Thoracic aorta (tissue), 2 donors: ENCODE measurements at places on chromosomes 6 and 20.
A peak's percentile ranks its signal among the peaks of the same experiment; 100 is the strongest.

GRCh38 chr20:57653546-57653900 lies 33.3 kb upstream of the ZBP1 start:
- DNase-seq, result no peak

GRCh38 chr20:62841705-62842212 lies 19.9 kb downstream of the TCFL5 start:
- no peak for DNase-seq

DNA sequence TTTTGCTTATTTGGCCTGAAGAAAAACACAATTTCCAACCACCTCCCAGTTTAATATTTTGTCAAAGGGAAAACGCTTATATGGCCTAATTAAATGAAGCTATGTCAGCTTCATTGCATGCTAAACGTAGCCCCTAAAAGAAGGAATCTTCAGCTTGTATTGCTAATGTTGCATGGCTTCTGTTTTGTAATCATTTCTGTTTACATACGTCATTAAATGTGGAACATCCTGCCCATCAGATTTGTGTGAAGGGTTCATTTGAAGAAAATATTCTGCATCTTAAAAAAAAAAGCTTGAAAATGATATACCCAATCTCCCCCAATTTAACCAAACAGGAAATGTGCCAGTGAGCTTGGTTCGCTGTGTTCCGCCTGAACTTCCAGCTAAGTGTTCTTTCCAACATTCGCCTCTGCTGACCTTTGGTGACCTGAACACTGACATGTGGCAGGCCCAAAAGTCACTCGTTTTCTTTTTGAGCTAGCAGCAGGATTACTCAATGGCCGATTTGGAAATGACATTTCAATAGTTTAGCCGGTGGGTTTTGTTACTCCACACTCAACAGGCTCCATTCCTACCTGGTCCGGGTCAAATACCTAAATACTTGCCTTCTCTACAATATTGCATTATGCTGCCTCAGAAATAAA lies 12.7 kb upstream of the SIRT5 start:
- no peak for DNase-seq

GRCh38 chr6:71288228-71289038 lies at the start of gene OGFRL1:
Gene OGFRL1 (plus strand): TSS chr6:71288811. CDS start chr6:71288937, 126 bp downstream.
- DNase-seq, result peak; percentile 25

GRCh38 chr6:15417811-15418210 lies 171.9 kb downstream of the JARID2 start:
- DNase-seq, result no peak

DNA sequence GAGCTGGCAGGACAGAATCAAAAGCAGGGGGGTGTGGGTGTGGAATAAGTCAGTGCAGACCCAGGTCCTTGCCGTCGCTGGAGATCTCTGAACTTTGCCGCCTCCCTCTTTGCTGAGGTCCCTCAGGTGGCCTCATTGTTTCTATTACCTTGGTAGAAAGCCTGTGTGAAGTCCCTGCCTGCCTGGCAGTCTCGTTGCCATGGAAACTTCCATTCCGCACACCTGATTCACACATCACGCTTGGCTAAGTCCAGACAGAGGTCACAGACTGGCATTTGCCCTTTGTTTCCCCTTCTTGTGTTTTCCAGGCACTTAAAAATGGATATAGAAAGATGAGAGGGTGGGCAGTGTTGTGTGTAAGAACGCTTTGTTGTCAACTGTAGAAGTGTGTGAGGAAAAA lies 260.6 kb downstream of the PRL start:
- no peak for DNase-seq

DNA sequence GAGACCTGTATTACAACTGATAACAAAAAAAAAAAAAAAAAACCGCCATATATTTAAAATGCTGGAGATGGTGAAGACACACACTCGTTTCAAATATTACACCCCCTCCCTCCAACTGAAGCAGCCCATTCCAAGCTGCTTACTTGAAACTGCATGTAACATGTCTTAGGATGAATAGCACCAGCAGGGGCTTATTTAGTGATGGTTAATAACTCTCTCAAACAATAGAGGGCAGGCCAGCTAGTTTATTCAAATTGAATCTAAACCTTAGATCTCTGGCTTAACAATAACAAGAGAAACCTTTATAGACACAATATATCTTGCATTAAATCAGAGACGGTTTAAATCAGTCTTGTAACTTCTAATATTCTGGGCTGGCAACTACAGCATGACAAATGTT lies 9.3 kb upstream of the JPH2 start:
- no peak for DNase-seq

GRCh38 chr6:2827142-2827541 lies 14.5 kb downstream of the SERPINB1 start:
- no peak for DNase-seq

DNA sequence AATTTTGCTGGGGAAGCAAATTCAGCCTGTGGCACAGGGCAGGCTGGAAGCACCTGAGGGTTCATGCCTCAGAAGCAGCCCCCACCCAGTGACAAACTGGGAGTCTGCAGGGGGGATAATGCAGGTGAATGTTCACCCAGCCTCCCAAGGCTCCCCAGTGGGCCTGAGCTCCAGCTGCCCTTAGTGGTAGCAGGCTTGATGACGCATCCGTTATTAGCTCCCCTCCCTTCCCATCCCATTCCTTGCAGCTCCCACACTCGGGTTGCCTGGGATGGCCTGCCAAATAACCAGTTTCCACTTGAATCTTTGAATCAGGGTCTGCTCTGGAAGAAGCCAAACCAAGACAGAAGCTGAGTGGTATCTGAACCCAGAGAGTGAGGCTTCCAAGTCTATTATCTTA lies 15.8 kb downstream of the KCNK15 start:
- DNase-seq, result no peak

DNA sequence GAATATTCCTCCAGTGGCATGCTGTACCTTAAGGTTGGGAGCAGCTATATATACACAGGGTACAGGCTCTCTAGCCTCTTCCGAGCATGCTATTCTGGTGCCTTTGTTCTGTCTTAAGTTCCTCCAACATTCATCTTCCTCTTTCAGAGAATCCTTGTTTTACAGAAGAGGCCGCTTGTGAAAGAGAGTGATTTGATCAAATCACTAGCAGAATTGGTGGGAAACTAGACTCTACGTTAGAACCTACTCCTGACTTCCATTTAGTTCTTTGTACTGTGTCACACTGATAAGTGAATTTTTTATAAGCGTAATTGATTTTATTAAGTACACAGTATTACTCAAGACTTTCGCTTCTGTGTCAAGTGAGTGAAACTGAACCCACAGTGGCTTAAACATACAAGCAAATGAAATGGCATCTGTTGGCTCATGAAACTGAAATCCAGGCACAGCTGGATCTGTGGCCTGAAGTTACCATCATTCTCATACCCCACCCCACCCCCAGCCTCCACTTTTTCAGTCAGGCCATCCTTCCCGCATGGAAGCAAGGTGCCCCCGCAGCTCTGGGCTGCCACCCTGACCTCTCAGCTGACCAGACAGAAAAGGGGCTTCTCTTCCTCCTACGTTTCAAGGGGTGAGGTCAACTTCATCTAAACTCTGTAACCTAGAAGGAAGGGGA lies 102.3 kb downstream of the RPP40 start:
- DNase-seq, result no peak

DNA sequence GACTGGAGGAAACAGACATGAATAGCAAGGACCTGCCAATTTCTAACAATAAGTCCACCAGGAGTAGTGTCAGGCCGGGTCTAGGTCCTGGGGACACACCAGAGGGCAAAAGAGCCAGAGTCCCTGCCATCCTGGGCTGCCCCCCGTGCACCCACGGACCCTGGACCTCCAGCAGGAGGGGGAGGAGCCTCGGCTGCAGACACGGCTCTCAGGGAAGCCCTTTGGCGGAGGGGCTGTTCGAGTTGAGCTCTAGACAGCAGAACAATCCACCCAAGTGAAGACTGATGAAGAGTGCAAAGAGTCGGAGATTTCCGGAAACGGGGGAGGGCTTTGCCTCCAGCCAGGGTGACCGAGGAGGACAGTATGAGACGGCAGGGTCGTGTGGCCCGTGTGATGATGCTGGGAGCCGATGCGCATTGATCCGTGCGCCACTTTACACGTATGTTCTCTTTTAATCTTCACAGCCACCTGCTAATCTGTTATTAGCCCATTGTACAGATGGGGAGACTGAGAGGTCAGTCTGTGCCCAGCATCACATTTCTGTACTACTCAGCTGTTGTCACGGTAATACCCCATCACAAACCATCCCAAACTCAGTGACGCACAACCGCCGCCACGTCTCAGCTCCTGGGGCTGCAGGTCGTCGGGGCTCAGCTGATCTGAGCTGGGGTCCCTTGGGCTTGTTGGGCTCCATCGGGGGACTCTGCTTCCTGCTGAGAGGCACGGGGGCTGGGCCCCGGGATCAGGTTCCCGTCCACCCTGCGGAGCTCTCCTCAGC lies 502.0 kb downstream of the PREX1 start:
- DNase-seq, result no peak

GRCh38 chr6:161406646-161407045 lies 132.8 kb upstream of the AGPAT4 start:
- no peak for DNase-seq

- no peak for DNase-seq
Measured at GRCh38 chr20:6683021-6683977, 84.2 kb upstream of the BMP2 start.

DNA sequence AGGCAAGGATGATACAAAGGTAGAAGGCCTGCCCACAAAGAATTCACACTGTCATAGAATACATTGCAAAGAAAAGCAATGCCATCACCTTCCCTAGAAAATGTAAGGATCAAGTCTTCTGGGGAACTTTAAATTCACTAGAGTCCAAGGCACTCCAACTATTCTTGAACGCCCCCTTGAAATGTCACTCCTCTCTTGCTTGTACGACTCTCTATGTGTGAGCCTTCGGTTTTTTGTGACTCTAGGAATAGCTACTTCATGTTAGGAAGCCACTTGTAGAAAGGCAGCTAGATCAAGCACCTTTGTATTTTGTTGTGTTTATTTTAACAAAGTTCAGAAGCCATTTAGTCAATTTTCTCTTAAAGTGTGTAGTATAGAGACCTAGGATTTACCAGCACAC lies 159.2 kb upstream of the ARID1B start:
- DNase-seq, result no peak

DNA sequence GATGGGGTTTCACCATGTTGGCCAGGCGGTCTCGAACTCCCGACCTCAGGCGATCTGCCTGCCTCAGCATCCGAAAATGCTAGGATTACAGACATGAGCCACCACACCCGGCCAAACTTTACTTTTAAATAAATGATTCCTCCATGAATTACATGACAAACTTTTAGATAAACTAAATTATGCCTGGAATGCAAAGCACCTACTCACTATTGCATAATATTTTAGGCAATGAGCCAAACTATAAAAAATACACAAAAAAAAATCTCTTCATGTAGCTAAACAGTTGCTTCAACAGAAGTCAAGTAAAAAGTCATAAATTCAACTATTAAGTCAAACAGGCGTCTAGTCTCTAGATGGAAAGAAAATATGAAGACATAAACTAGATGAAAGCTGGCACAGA lies 56.5 kb downstream of the PTPRK start:
- no peak for DNase-seq

- no peak for DNase-seq
Measured at GRCh38 chr6:135936606-135937005, 85.1 kb downstream of the PDE7B start.

DNA sequence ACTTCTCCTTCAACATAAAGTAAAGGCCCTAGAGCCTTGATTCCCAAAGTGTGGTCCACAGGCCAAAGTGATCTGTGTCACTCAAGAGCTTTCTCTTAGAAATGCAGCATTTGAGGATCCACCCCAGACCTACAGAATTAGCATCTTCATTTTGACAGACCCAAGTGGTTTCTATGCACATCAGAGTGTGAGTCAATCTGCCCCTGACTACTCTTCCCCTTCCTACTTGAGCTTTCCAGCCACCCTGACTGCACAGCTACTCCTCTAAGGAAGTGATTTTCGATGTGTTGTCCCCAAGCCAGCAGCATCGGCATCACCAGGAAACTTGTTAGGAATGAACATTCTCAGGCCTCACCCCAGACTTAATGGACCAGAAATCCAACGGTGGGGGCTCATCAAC lies 2.6 kb downstream of the MEP1A start:
- no peak for DNase-seq

DNA sequence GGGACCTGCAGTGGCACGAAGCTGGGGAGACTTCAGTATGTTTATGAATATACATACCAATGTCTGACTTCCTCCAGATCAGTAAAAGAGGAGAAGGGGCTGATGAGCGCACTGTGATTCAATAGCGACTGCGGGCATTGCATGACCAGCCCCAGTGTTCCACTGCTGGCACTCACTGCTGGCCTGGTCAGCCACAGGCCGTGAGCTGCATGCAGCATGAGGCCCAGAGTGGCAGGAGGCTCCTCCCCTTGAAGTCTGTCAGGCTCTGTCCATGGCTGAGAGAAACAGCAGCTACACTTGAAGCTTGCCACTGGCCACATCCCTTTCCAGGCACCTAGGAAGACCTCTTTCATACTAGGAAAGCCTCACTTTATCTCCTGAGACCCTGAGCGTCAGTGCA lies 265.9 kb upstream of the CDYL start:
- DNase-seq, result no peak

DNA sequence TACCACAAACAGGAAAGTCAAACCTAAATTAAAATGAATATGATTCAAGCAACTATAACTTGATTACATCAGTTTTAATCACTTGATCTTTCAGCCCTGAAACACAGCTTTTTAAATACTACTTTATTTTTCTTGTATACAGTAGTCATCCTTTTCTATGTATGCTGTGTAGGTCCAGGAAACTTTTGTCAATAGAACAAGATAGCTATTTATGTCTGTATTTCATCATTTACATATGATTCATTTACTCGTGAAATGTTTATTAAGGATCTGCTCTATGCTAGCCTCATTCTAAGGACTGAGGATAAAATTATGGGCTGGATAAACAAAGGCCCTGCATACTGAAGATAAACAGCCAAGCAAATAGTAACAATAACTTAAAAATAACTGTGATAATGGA lies 930.2 kb downstream of the TFAP2A start:
- DNase-seq, result no peak

GRCh38 chr20:61236713-61237112 lies 15.3 kb upstream of the CDH4 start:
- no peak for DNase-seq

- no peak for DNase-seq
Measured at GRCh38 chr20:37291724-37292126, 2.3 kb downstream of the MANBAL start.

DNA sequence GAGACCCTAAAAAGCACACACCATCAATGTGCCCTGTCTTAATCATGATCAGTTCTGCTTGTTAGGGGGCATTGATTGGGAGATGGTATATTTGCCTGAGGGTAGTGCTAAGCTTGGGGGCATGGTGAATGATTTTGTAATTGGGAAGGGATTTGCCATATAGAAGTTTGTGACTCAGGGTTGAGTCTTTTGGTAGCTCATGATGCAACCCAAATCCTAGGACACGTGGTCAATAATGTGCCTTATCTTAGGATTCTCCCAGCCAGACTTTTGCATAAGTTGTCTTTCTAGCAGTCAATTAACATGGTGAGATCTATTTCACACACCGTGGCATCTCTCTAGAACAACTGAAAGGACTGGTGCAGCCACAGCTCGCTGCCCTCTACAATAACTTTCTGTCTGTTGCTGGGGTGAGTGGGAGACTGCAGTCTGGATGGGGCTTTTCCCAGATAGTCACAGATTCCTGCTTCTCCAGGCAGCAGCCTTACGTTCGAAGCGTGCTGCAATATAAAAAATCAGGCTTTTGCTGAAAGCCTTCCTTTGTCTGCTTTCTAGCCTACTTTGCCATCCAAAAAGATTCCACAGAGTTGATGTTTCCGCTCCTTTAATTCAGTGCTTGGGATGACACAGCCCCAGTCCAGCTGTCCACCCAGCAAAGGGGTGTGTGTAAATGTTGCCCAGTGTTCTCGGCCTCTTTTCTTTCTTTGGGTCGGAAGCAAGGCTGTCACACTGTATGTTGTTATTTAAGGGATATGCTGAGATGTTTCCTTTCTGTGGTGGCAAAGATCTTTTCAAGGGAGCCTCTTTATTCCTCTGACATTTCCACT lies 58.9 kb downstream of the ID4 start:
- no peak for DNase-seq
